ENCODE measurements at places on chromosomes 5 and 9. TPM values are rescaled to one million over a fixed set of nuclear protein-coding genes. Genes with fewer than 3 reads are reported as not detected.

GRCh38 chr9:88804254-88804596 lies 187.0 kb upstream of the S1PR3 start:
- DNase-seq, result no peak

The MAPK9 gene
- total RNA-seq, result 47.4 TPM

The PCDHA4 gene
- 29.7 TPM for total RNA-seq

DNA sequence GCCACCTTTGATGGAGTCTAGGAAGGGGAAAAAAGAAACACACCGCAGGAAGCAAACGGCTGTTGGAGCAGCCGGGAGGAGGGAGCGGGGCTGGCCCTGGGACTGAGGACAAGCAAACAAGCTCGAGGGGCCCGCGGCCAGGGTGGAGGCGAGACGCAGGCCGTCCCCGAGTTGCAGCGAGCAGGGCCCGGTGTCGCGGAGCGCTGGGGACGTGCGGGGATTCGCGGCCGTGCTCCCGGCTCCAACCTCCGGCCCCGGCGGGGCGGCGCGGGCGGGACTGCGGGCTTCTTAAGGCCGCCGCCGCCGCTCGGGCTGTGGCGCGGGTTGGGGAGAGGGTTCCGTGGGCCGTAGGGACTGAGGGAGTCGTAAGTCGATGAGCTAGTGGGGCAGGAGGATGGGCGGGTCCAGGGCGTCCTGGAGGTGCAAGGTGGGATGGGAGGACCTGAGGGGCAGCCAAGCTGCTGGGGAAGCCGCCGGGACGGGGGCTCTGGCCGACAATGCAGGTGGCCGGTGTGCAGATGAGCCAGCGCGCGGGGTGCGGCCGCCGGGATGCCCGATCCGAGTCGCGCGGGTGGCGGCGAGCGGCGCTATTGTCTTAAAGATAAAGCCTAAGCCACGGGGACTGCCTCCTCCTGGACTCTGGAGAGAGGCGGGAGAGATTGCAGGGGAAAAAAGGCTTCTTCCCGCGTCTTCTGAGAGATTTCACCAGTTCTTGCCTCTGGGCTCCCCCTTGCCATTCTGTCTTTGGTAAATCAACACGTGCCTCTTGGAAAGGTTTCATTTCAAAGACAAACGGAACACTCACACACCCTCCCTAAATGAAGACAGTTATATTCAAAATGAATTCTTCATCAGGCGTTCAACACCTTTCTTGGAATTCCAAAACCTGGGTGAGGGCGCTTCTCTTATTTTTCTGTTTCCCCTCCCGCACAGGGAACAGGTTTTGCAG lies 1.6 kb upstream of the HAPLN1 start:
- DNase-seq, result peak; percentile 86

GRCh38 chr9:19630760-19631159 lies 158.1 kb downstream of the SLC24A2 start:
- DNase-seq, result no peak

The PCDH12 gene
- 1.7 TPM for total RNA-seq

- DNase-seq, result no peak
Measured at GRCh38 chr5:138515556-138516245, 27.3 kb downstream of the ETF1 start.

The PCDHB3 gene
- 36.9 TPM for total RNA-seq

DNA sequence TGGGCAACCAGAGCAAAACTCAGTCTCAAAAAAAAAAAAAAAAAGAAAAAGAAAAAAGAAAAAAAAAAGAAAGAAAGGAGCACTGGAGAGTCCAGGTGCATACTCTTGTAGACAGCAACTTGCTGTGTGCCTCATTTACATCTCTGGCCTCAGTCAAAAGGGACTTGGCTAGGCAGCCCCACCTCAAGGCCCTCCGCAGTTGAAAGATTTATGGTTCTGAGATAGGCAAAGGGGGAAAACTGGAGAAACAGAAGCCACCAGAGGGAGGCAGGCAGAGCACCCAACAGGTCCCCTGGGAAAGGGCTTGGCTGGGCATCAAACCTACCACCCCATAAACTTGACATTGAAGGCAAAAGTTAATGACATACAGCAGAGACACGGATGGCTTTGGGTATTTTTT lies 6.1 kb downstream of the ORM2 start:
- DNase-seq, result no peak

GRCh38 chr9:406886-407654 lies 192.4 kb downstream of the DOCK8 start:
- DNase-seq, result no peak

DNA sequence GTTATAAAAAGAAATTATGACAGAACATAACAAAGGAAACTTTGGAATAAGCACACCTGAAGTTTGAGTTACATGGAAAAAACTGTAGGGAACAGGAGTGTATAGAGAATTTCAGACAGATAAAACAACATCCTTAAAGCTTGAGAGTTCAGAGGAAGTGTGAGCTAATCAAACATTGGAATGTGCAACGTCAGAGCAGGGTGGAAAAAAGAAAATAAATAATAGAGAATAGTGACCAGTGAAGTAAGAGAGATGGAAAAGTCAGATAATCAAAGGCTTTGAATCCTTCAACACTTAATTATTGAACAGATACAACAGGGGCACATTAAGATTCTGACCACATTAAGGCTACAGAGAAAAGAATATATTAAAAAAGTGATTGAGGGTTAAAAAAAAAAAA lies 128.5 kb upstream of the CDH10 start:
- no peak for DNase-seq

GRCh38 chr9:27117489-27118135 lies 8.6 kb downstream of the TEK start:
- DNase-seq, result no peak

GRCh38 chr5:117010574-117010973 lies 436.0 kb upstream of the SEMA6A start:
- DNase-seq, result no peak

The TMEM252 gene
- not detected for total RNA-seq

DNA sequence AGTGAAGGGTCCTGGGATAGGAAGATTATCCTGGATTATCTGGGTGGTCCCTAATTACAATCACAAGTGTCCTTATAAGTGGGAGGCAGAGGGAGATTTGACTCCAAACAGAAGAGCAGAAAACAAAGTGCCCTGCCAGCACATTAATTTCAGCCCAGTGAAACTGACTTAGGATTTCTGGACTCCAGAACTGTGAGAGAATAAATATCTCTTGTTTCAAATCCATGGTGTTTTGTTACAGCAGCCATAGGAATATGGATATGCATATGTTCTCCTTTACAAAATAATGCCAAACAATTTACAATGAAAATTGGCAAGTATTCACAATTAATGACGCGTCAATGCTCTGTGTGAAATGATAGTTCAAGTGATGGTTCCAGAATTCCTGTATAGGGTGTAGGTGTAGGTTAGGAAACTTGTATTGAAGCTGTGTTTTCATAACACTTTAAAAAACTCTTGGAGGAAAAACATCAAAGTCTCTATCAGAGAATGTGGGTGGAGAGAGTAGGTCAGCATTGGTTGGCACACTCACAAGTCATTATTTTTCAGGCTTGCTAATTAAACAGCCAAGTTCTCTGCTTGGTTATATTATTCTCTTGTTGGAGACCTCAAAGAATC lies 19.9 kb upstream of the PLPP1 start:
- no peak for DNase-seq

GRCh38 chr5:14753292-14753691 lies 88.8 kb downstream of the OTULIN start:
- no peak for DNase-seq

GRCh38 chr5:18111906-18112465 lies 477.7 kb downstream of the TAF11L14 start:
- DNase-seq, result no peak

The DOCK8 gene
- total RNA-seq, result 0.22 TPM

The MLANA gene
- total RNA-seq, result not detected

The TIMD4 gene
- total RNA-seq, result not detected

DNA sequence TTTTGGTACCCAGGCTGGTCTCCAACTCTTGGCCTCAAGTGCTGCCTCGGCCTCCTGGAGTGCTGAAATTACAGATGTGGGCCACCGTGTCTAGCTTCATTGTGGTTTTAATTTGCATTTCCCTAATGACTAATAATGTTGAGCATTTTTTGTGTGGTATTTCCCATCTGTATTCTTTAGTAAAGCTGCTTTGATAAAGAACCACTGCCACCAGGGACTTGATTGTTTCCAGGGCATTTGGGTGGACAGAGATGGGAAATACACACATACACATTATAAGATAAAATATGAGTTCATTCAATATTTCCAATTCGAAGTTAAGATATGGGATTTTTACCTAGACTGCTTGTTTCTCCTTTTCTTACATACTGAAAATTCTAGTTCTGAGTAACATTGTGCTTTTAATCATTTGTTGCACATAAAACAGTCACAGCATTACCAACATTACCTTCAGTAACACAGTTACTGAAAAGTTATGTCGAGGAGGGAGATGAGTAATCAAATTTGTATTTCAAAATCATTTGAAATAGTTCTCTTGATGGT lies 28.9 kb downstream of the HABP4 start:
- DNase-seq, result no peak

DNA sequence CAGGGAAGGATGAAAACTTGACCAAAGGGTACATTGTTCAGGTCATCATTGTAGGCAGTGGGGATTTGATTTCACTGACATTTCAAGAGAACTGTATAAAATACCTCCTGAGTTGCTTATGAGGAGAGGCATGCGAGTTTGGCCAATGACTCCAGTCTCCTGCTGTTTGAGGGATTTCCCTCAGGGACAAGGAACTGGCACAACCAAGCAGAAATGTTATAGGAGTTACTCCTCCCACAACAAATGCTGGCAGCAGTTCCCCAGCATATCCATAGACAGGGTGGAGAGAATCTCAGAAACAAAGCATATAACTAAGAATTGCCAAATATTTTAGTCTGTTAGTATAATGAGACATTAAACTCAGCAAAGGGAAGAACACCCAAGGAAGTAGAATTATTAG lies 47.2 kb upstream of the FBXL7 start:
- DNase-seq, result no peak

The GPR150 gene
- total RNA-seq, result not detected

GRCh38 chr5:115168829-115169486 lies 750 bp downstream of the TRIM36 start:
- peak; percentile 59 for DNase-seq

The COX7C gene
- total RNA-seq, result 489 TPM

The PFN3 gene
- total RNA-seq, result not detected

The SCAI gene
- 13.7 TPM for total RNA-seq

The CCNO gene
- not detected for total RNA-seq

- no peak for DNase-seq
Measured at GRCh38 chr9:2838371-2839000, 5.4 kb downstream of the PUM3 start.

The IFNA21 gene
- not detected for total RNA-seq

The GABRB2 gene
- not detected for total RNA-seq

All from glutamatergic neuron (in vitro differentiated cells).